ENCODE measurements at places on chromosomes 7 and 10.
A peak's percentile ranks its signal among the peaks of the same experiment; 100 is the strongest.

DNA sequence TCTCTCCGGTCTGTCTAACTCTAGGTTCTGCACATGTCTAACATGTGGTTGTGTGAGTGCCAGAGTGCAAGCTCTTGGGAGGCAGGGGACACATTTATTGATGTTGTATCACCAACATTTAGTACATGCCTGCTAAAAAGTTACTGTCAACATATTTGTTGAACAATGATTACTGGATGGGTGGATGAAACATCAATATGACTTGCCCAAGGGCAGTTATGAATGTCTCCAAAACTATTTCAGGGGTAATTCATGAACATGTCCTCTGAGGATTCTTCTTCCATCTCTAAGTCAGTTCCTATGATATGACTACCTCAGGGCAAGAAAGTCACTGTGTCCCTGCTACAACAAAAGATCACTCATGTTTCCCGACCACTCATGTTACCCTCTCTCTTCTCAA, 91.3 kb upstream of the STEAP1B start:
- DNase-seq = no peak

DNA sequence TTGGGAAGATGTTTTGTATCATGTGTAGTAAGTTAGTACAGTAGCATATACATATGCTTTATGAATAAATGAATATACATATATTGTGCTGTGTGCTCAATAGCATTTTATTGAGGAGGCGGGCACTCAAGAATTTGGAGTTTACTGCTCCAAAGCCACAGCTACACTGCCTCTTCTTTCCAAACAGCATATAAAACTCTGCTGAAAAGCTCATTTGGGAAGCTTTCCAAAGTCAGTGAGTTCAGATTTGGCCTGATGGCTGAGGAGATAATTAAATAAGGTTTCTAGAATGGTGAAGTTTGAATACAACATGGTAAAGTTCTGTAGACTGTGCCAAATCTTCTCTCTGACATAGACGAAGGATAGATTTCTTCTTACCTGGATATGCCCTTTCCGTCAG, 29.8 kb downstream of the CDK1 start:
- DNase-seq = no peak

GRCh38 chr10:10010397-10010796, 1007.3 kb upstream of the CELF2 start:
- DNase-seq = no peak

DNA sequence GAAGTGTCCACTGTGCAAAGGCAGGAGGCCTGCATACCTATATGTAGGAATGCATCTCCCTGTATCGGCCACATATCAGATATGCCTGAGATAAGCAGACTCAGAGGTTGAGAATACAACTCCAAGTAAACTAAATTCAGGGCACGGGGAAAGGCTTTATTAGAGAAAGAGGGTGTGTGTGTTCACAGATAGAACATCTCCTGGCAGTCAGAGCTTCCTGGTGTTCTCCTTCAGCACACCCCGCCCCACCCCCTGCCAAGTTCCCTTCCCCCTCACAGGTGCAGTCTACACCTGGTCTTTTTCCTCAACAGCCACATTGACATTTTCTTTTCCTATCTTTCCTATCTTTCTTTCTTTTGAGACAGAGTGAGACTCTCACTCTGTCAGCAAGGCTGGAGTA, 17.1 kb downstream of the GBX1 start:
- no peak for DNase-seq

DNA sequence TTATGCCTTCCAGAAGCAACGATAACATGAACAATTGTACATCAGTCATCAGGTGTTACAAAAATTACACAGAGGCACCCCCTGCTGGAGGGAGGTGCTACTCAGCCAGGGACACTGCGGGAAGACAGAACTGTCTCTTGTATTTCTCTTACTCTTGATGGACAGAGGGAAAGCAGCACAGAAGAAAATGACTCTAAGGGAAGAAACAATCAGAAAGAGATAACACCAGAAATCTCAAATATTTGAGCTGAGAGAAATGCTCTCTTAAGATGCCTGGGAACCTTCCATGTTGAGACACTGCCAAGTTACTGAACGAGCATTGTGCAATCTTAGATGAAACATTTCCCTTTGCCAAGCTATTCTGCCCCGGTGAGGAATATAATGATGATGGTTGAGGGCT, 227.6 kb upstream of the NPSR1 start:
- no peak for DNase-seq

GRCh38 chr10:71580926-71581325, 138.7 kb downstream of the C10orf105 start:
- no peak for DNase-seq

DNA sequence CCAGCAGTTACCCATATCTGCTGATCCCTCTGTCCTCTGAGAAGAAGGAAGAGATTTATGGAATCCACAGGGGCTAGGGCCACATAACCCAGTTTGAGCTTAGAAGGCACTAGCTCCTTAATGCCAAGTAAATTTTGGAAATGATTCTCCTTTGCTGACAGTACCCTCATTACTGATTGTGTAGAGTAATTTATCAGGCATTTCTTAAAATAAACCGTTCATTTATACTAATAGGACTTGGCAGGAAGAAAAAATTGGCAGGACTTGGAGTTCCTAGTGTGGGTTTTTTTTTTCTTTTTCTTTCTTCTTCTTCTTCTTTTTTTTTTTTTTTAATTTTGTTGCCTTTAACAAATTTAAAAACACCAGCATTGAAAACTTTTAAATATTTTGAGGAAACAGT, 645.7 kb downstream of the SUGCT start:
- DNase-seq = no peak

- DNase-seq = no peak
Measured at GRCh38 chr7:90678986-90679385, 82.9 kb downstream of the CDK14 start.

- no peak for DNase-seq
Measured at GRCh38 chr7:56570968-56571367, 454.8 kb upstream of the NUPR2 start.

- no peak for DNase-seq
Measured at GRCh38 chr7:49639068-49639593, 134.3 kb upstream of the VWC2 start.

DNA sequence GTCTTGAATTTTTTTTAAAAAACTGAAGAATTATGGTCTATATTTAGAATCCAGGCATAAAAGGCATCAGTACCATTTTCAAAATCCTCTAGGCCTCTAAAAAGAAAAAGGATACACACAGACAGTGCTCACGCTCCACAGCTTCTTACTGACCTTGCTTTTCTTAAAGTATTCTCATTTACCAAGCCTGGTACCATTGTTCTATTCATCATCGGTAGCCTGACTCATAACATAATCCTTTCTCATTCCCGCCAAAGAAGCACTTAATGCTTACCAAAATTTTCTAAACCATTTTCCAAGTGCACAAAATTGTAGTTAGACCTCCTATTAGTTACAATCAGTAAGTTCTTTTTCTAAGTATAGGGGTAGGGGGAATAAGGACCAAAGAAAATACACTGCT, 54.6 kb downstream of the ATE1 start:
- DNase-seq = no peak

- no peak for DNase-seq
Measured at GRCh38 chr7:123533929-123534382, 439 bp downstream of the IQUB start.

- DNase-seq = no peak
Measured at GRCh38 chr10:123160311-123160980, 6.2 kb downstream of the BUB3 start.

DNA sequence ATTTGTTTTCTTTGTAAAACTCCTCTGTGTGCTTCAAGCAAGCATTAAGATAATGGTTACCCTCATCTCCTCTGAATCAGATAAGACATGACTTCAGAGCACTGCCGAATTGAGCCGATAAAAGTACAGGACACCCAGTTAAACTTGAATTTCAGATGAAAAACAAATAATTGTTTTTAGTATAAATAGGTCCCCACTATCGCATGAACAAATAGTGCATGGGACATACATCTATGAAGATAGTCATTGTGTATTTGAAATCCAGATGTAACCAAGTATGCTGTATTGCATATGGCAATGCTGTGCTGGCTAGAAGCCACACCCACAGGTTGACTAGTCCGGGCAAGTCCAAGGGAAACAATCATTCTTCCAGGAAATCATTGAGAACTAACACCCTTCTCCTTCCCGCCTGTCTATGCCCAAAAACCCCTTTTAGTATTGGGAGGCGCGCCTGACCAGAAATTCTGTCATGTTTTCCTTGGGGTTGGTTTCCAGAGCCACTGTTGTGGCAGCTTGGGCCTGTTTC, 12.6 kb upstream of the FGFR2 start:
- DNase-seq = no peak

GRCh38 chr7:143279186-143280098, 5.3 kb upstream of the TMEM139 start:
- DNase-seq = no peak

DNA sequence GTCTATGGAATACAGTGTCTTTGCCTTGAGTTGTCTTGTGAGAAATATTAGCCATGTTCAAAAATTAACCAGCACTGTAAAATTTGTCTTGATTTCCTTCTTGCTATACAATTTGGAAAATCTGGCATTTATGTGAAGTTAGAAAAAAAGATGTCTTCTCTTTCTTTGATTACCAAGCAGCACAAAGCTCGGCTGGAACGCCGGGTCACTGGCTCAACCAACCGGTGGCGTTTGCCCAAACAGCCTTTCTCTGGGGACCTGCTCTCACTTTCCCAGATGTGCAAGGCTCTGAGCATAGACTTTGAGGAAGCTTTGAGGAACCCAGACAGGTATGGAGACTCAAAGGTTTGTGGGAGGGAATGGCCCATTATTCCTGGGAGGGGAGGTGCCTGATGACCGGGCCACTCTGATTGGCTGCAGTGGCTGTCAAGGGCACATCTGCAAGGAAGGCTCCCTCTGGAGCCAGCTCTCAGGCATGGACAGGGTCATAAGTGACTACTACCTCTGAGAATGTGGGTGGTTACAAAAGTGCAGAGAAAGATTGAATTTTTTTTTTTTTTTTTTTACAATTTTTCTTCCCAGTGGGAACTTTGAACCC, 5.6 kb downstream of the BTBD16 start:
- DNase-seq = no peak

- no peak for DNase-seq
Measured at GRCh38 chr7:139769761-139770160, 8.0 kb downstream of the HIPK2 start.

DNA sequence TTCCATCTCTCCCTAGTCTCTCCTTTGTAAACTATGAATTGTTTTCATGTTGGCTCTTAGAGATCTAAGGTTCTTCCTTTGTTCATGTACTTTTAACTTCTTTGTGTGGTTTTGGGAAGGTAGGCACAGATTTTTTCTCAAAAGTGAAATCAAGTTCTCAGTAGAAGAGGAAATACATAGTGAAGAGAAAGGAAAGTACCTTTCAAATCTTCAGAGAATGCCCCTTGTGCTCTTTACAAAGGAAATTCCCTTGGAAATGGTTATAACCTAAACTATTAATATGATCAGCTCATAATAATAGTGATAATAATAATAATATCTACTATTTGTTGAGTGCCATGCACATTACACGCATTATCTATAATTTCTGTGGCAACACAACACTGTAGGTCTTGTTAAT, 318.5 kb downstream of the PRPF18 start:
- no peak for DNase-seq

DNA sequence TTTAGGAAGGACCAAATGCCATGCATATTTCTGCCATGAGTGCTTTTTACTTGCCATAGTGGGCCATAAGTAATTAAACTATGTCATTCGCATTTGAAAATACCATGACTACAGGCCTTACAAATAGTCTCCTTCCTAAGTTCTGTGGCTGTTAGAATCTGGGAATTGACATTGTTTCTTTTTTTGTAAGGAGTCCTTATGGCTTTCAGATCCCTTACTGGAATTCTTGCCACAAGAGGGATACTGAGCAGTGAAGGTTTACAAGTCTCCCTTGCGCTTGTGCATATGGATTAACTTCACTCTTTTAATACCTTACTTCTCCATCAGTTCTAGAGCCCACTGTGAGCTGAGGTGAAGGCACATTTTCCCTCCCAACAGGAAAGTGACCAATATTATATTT, 166.0 kb downstream of the NRG3 start:
- DNase-seq = no peak

- DNase-seq = no peak
Measured at GRCh38 chr7:90850471-90850870, 254.3 kb downstream of the CDK14 start.

DNA sequence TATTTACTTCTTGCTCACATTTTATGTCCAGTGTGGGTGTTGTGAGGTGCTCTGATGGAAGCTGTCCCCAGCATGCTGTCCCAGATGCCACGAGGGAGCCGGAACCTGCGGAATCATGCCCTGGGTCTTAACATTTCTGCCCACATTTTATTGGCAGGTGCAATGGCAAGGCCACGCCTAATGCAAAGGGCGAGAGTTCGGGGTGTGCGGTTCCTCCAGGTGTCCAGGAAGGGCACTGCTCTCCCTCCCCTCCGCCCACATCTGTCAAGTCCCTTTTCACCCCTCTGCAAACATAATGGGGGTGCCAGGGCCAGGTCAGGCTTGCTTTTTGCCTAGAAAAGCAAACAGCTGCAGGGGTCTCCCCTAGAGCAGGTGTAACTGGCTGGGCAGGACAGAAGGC, 16.4 kb downstream of the PDAP1 start:
- DNase-seq = no peak

DNA sequence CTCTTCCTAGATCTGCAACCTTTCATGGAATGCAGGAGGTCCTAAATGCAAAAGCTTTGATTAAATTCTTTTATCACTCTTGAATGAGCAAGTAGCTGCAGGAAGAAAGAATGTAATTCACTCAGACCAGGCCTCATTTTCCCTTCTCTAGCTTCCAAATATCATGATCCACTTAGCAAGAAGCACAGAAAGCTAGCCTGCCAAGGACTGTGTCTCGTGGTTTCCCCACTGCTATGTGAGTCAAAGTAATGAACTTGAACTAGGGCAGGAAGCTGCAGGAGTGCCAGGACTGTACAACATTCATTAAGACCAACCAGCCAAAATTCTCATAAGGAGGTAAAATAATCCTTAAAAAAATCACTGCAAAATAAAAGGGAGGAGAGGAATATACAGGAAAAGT, 379.2 kb downstream of the CALN1 start:
- DNase-seq = no peak

GRCh38 chr7:140594131-140594691, 46.4 kb downstream of the DENND2A start:
- no peak for DNase-seq

- no peak for DNase-seq
Measured at GRCh38 chr10:71379118-71379766, 17.5 kb upstream of the CDH23 start.

- DNase-seq = peak; percentile 57
Measured at GRCh38 chr7:74083928-74084721, 521 bp downstream of the LIMK1 start.

- no peak for DNase-seq
Measured at GRCh38 chr7:156152390-156152789, 340.1 kb upstream of the SHH start.

GRCh38 chr10:21432266-21432665, 93.2 kb downstream of the SKIDA1 start:
- no peak for DNase-seq

- DNase-seq = no peak
Measured at GRCh38 chr10:43861966-43862751, 213.5 kb upstream of the ZNF32 start.

DNA sequence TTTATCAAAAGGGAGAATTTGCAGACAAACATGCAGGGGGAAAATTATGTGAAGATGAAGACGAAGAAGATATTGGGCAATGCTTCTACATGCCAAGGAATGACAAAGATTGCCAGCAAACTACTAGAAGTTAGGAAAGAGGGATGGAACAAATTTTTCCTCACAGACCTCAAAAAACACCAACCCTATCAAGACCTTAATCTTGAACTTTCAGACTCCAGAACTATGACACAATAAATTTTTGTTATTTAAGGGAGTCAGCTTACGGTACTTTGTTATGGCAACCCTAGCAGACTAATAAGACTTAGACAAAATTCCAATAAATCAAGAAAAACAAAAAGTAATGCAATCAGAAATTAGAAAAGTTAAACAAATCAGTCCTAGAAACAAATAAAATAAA, 280.0 kb upstream of the GNAI1 start:
- DNase-seq = no peak

All from activated naive CD4-positive, alpha-beta T cell (primary cell).